Cardiac atrium fibroblast (primary cell): ENCODE measurements at places on chromosomes 1 and 21. TPM values are rescaled to one million over a fixed set of nuclear protein-coding genes. Genes with fewer than 3 reads are reported as not detected.

RGSL1 gene
- total RNA-seq: not detected in 2 replicates

ADAMTS1 gene
- 163 and 180 TPM in 2 replicates for total RNA-seq

HPCA gene
- not detected in 2 replicates for total RNA-seq

DNAJC6 gene
- 1.1 and 4.7 TPM in 2 replicates for total RNA-seq

SLC25A44 gene
- 11.9 and 13.8 TPM in 2 replicates for total RNA-seq
